Upper lobe of left lung (tissue), 6 donors: ENCODE measurements at places on chromosomes 5 and 9.

- DNase-seq, result no peak
Measured at GRCh38 chr9:92654481-92655301, 15.2 kb downstream of the IPPK start.

- no peak for DNase-seq
Measured at GRCh38 chr5:33816791-33817190, 75.0 kb downstream of the ADAMTS12 start.

DNA sequence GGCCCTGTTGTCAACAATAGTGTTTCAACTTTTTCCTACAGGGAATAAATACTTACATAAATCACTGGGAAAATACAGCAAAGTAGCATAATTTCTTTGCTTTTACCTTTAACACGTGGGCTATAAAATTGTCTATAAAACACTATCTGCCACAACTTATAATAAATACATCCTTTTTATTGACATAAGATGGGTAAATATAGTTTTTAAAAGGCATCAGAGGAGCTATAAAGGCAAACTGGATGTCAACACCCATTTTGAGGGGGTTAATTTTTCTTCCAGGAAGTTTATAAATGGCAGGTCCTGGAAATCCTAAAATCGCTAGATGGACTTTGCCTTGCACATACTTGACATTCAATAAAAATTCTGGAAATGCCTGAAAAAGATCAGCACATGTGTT is 358.0 kb downstream of the PDE4D start:
- no peak for DNase-seq

DNA sequence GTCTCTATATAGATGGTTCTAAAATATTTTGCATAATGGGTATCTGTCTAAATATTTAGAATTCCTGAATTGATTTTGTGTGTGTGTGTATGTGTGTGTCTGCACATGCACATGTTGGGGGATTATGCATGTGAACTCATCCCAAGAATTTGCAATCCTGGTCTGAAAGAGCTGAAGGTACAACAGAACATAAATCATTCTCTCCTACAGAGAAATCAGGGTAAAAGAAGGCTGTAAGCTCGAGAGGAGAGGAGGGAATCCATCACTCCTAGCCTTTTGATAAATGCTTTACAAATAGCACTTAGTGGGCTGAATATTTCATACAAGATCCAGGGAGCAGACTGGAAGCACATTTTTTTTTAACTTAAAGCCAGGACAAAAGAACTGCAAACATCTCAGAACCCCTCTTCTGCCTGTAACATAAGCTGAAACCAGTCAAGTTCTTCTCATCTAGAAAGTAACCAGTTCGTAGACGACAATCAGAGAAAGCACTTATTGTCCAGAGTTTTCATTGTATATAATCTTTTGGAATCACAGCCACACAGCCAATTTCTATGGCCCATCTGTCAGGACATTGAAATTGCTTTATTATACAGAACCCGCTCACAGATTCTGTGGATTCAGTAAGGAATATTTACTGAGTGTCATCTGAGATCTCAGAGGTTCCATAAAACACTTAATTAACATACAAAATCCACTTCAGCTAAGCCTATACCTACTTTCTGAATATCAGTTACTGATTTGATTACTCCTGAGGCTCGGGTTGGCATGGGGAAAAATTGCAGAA is 541.4 kb upstream of the ZNF462 start:
- no peak for DNase-seq
